ENCODE measurements at places on chromosomes 16 and 17.

GRCh38 chr16:54201200-54201599 lies 85.4 kb downstream of the IRX3 start:
- DNase-seq = no peak

GRCh38 chr16:19815418-19815817 lies 69.2 kb downstream of the GPRC5B start:
- no peak for DNase-seq

DNA sequence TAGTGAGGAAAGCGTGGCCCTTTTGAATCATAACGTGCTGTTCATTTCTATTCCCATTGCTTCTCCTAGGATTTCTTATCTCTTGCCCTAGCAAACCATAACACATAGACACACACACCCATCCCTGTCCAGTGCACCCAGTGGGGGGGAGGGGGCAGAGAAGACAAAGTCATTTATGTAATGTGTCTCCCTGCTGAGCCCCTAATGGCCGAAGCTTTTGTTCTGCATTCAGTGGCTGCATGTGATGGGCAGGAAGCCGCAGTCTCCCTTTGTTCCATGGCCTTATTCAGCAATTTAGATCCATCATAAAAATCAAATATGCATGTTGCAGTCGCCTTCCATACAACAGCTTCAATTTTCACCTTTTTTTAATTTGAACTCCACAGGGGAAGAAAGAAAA lies 325.4 kb downstream of the ZFHX3 start:
- no peak for DNase-seq

DNA sequence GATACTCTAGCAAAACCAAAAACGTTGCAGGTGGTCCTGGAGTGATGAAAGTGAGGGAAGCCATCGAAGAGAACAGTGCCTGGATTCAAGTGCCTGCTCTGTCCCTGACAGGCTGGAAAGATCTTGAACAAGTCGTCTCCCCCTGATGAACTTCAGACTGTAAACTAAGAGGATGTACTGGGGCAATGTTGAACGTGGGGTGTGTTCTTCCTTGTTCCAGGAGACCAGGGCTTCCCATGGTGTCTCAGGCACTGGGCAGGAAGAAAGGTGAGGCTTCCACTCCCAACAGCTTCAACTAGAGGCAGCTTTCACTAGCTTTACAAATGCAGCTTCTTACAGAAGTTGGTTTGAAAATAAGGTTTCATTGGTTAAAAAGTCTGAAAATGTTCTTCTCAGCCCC lies 21.4 kb upstream of the NF1 start:
- DNase-seq = no peak

GRCh38 chr16:83781-84615 lies 6.0 kb downstream of the MPG start:
- DNase-seq = no peak
